ENCODE measurements at places on chromosomes 5 and 9.
A peak's percentile ranks its signal among the peaks of the same experiment; 100 is the strongest.

DNA sequence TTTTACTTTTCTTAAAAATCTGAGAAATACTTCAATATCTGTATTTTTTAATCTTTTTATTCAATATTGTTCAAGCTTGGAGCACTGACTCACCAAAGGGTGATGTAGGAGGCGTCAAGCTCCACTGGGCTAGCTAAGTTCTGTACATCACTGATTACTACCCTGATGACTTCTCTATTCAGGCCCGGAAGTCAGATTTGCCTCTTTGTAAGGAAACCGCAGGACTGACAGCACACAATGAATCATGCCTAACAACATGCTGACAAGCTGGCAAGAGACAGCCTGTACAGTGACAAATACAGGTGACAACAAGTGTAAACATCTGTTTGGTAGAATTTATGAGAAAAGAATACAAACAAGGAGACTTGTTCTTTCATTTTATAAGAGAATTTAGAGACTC is 627.9 kb upstream of the RORB start:
- DNase-seq: peak; percentile 11

GRCh38 chr5:96260009-96260408 is 173.0 kb downstream of the PCSK1 start:
- DNase-seq: no peak

DNA sequence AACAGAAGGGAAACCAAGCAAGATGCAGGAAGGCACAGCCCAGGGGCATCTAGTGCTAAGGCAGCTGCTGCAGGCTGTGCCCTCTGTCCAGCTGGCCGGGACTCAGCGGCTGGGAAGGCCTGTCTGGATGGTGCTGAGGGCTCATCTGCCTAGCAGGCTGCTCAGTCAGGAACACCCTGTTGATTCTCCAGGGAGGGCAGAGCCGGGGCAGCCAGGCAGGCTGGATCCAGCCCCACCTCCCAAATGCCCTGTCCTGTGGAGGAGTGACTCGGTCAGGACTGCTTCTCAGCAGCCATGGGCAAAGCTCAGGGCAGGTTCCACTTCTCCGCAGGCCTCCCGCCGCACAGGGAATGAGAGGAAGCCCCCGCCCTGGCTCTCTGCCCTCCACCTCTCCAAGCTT is 7.8 kb upstream of the LCN9 start:
- DNase-seq: no peak

DNA sequence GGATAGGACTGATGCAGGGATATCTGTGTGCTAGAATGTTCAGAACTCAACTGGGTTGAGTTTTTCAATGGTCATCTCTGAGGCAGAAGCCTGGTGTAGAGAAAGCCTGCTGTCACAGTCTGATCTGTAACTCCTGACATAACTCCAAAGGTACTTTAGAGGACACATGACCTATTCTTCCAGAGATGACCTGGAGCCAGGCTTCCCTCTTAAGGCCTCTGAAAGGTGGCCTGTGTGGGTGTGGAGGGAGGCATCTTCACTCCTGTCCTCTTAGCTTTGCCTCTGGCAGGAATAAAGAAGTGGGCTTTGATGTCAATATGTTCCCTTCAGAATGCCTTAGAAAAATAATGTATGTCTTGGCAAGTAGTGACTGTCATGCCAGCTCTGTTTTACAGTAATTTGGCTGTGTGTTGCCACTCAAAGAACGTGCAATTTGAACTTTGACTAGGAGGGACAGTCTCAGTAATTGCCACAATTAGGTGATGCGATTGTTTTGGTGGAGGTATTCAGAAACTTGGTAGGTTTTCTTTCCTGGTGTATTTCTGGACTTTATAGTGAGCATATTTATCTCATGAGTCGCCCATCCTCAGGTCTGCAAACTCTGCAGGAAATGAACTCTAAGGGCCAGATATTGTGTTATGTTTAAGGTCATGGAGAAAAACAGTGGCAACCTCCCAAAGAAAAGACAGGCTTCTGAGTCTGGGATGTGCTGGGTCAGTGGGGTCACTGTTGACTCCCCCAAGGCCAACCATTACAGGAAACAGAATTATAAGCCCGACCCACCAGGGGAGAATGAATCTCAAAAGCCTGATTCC is 3.2 kb upstream of the C5orf63 start:
- peak; percentile 55 for DNase-seq

- peak; percentile 98 for DNase-seq
Measured at GRCh38 chr5:32507738-32508434, 63.3 kb upstream of the ZFR start.

DNA sequence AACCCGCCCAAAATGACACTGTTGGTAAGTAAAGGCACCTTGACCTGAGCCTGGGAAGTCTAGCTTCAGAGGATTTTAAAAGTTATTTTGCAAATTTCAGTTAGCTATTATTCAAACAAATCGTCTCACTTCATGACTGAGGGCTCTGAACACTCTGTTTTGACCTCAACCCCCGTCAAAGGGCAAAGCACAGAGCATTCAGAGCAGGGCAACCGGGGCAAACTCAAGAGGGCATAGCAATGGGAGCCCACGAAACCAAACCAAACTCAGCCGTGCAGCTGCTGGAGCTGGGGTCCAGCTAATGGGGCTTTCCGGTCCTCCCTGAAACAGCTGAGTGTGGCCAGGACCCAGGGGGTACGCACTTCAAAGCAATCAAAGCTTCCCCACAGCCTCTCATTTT is 1.6 kb downstream of the C9 start:
- DNase-seq: no peak

GRCh38 chr9:76624391-76625048 is 139.7 kb upstream of the PCA3 start:
- no peak for DNase-seq

GRCh38 chr5:143248822-143249579 is 154.5 kb downstream of the NR3C1 start:
- peak; percentile 90 for DNase-seq

DNA sequence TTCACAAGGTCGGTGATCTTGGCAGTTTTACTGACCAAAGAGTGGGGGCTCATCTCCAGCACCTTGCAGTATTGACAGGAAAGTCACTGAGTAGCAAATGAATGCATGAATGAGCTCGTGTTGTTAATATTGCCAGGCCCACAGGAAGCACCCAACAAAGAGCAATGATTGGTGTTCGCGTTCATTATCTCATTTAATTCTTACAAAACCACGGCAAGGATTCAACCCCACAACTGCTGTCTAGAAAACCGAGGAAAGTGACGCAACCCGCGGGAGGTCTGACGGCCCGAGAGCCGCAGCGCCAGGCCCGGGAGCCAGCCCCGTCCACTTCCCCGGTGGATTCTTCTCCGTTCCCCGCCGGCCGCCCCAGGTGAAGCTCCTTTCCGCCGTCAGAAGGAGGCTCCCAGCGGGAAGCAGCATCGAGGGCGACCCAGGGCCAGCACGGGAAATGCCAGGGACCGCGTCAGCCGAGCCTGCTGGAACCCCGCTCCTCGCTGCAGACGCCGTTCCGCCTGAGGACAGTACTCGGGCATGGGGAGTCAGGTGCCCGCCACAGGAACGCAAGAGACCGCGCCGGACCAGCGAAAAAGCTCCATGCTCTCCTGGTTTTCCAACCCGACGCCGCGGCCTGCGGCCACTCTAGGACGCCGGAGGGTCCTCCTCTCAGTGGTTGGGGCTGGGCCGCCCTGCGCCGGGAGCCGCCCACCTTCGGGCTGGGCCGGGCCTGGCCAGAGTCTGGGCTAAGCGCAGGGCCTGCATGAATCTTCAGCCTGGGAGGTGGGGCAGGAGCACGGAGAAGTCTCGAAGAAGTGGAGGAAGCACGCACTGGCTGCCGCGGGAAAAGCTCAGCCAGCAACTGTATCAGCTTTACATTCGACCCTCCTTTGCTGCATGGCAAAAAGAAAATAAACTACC is 19.8 kb upstream of the FER start:
- peak; percentile 92 for DNase-seq

DNA sequence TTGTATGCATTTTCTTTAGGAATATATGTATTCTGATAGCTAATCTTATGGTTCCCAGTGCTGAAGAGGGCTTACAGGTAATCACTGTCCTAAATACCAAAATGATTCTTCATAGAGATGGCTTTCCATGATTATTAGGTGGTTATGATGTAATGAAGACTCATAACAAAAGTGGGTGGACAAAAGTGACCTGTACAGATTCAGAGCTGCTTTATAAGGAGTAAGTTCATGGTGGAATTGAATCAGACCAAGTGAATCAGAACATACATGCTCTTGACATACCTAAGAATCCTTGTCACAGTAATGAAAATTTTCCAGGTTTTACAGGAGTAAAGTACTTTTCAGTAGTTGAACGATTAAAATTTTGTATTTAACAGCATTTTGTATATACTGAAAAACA is 105.6 kb downstream of the NIPBL start:
- peak; percentile 44 for DNase-seq

DNA sequence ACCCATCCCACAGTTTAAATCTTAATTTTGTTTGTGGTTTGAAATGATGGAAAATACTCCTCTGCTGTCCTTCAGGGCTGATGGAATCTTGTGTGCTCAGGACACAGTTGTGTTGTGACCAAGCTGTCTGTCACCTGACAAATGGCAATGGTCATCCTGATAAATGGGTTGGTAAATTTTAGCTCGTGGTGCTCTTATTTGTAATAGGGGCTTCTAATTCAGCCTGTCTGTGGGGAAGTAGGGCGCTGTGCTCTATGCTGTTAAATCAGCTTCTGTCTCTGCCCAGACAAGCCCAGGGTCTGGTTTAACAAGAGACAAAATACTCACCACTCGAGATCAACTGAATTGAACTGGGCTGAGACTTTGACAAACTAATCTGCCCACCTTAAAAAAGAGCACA is 4.5 kb downstream of the LRRTM2 start:
- DNase-seq: no peak

GRCh38 chr5:68215208-68215897 is at the start of gene PIK3R1:
TSS of gene PIK3R1 (plus strand) at chr5:68215756. CDS start at chr5:68226676, 10,920 bp downstream.
- DNase-seq: peak; percentile 95

- no peak for DNase-seq
Measured at GRCh38 chr5:122258241-122258640, 53.8 kb upstream of the SNCAIP start.

DNA sequence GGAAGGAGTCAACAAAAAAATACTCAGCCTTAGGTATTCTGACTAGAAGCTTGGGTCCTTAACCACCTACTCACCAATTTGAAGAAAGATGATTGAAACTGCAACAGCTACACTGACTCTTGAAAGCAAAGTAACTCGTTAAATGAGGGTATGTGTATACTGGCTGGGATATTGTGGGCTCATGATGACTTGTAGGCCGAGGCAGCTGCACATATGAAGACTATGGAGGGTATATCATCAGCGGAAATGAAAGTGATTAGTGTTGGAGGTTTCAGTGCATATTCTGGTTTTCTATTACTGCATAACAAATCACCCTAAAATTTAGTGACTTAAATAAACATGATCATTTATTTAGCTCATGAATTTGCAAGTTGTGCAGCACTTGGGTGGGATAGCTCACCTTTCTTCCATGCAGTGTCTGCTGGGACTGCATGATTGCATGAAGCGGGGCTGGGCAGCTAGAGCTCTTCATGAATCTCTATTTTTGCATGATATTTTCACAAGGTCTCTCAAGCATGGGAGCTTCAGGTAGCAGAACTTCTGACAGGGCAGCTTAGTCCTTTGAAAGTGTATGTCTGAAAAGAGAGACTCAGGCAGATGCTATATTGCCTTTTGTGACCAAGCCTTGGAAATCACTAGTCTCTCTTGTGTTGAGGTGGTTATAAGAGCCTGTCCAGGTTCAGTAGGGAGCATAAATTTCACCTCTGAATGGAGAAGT is 96.1 kb upstream of the CDKN2B start:
- no peak for DNase-seq

DNA sequence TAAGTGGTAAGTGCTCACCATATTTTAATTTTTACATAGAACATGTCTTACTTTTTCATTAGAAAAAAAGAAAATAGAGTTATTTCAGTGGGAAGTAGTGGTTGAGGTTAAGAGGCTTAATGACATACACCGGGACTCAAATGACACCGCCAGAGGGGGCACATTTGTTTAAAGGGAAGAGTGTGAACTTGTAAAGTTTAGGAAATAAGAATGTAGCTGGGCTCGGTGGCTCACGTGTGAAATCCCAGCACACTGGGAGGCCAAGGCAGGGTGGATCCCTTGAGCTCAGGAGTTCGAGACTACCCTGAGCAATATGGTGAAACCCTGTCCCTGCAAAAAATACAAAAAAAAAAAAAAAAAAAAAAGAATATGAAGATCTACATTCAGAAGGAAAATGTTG is 43.4 kb upstream of the TNFAIP8 start:
- DNase-seq: no peak

GRCh38 chr5:135641734-135642487 is 63.1 kb upstream of the CXCL14 start:
- DNase-seq: no peak

GRCh38 chr5:1784197-1785050 is 15.2 kb downstream of the MRPL36 start:
- no peak for DNase-seq

GRCh38 chr5:920321-920720 is 27.6 kb downstream of the TRIP13 start:
- DNase-seq: no peak

GRCh38 chr5:16661713-16662112 is 44.9 kb upstream of the RETREG1 start:
- DNase-seq: no peak

GRCh38 chr5:9820691-9821449 is 190.7 kb upstream of the TAS2R1 start:
- DNase-seq: peak; percentile 53

DNA sequence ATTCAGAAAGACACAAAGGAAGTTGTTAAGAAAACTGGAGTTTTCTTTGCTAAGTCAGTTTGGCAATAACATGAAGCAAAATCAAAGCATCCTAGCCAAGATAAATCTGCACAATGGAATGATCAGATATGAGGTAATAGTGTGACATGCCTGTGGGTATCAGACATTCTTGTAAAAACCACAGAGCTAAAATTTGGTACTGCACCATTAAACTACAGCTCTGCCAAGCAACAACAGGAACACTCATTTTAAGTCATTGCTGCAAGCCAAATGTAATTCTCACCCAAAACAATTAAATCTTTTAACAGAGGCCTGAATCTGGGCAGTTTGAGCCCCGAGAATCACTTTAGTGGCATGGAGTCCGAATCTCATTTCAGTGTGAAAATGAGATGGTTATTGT is 96.6 kb downstream of the VCAN start:
- peak; percentile 95 for DNase-seq

GRCh38 chr5:134945041-134945440 is 22.7 kb upstream of the CATSPER3 start:
- no peak for DNase-seq

- DNase-seq: no peak
Measured at GRCh38 chr5:80122579-80122978, 87.4 kb downstream of the THBS4 start.

GRCh38 chr9:14300040-14300439 is 13.9 kb downstream of the NFIB start:
- DNase-seq: no peak

- no peak for DNase-seq
Measured at GRCh38 chr5:58898006-58898405, 315.1 kb downstream of the RAB3C start.

GRCh38 chr5:170393235-170393634 is 4.1 kb upstream of the KCNMB1 start:
- no peak for DNase-seq

DNA sequence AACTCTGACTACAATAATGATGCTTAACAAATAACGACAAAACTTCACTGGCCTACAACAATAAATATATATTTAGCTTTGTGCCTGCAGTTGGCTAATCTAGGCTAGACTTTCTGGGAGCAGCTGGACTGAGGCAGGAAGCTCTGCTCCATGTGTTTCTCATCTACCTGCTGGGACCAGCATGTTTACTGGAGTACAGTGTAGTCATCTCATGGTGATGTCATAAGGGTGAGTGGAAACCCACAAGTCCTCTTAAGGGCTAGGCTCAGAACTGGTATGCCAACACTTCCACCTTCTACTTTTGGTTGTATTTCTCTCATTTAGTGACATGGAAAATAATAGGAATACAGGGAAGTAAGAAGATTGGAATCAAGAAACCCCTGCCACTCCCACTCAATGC is 85.7 kb upstream of the NIPBL start:
- no peak for DNase-seq

- DNase-seq: no peak
Measured at GRCh38 chr5:160311491-160312133, 752 bp downstream of the CCNJL start.
